ENCODE measurements at places on chromosomes 2 and 18. TPM values are rescaled to one million over a fixed set of nuclear protein-coding genes. Genes with fewer than 3 reads are reported as not detected.
A peak's percentile ranks its signal among the peaks of the same experiment; 100 is the strongest.

Gene RPL31
- 2,026 TPM for total RNA-seq

Gene CHRNG
- total RNA-seq, result not detected

Gene SAG
- total RNA-seq, result not detected

Gene RMDN2
- 4.3 TPM for total RNA-seq

DNA sequence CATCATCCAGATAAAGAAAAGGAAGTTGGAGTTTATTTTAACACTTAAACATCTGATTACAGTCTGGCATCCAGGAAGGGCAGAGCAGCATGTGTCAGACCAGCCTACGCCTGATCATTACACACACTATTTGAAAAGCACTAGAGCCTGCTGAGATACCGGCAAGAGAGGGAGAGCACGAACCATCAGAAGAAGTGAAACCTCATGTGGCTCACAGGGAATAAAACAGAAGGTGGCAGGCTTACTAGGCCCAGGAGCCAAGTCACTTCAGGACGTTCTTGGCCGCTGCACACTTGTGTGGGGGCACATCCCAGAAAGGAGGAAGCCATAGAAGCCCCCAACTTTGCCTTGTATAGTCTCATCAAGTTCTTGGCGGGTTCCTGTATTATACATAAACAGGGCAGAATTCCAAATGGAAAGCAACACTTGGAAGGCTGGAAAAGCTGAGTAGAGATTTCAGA lies 105.5 kb downstream of the UGGT1 start:
- H3K27ac ChIP-seq, result peak overlapping the region; percentile 5
- no peak for DNase-seq
- H3K4me1 ChIP-seq, result peaks cover 6% of the 10 kb centered on the region
- H3K4me3 ChIP-seq, result no peak overlapping the region

DNA sequence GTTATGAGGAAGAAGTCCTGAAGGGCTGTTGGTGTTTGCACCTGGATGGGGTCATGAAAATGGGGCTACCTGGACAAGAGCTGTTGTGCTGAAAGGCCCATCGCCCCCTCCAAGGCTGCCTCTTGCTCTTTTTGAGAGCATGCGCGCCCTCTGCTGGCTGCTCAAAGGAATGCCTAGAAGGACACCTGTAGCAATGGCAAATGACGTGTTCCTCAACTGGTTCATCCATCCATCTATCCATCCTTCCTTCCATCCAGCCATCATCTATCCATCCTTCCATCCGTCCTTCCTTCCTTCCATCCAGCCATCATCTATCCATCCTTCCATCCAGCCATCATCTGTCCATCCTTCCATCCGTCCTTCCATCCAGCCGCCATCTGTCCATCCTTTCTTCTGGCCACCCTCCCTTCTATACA lies 17.2 kb upstream of the RPL31 start:
- H3K4me1 ChIP-seq, result peaks cover 16% of the 10 kb centered on the region
- no peak overlapping the region for H3K27ac ChIP-seq

GRCh38 chr2:54977149-54977548 lies 73.1 kb downstream of the RTN4 start:
- H3K27me3 ChIP-seq, result no peaks in the 10 kb centered on the region
- H3K4me1 ChIP-seq, result no peaks in the 10 kb centered on the region
- H3K4me3 ChIP-seq, result no peak overlapping the region
- H3K27ac ChIP-seq, result no peak overlapping the region

GRCh38 chr2:233912691-233913423 lies 4.3 kb upstream of the TRPM8 start:
- H3K4me3 ChIP-seq, result no peak overlapping the region
- peak; percentile 48 for DNase-seq
- H3K27ac ChIP-seq, result no peak overlapping the region
- no peaks in the 10 kb centered on the region for H3K27me3 ChIP-seq
